ENCODE measurements at places on chromosomes 3 and 15.

- no peak for DNase-seq
These were observed 598 bp upstream of the SFMBT1 start for GRCh38 chr3:53046171-53047170.

- DNase-seq = no peak
These were observed 23.9 kb downstream of the EIF4E3 start for GRCh38 chr3:71701251-71701762.

DNA sequence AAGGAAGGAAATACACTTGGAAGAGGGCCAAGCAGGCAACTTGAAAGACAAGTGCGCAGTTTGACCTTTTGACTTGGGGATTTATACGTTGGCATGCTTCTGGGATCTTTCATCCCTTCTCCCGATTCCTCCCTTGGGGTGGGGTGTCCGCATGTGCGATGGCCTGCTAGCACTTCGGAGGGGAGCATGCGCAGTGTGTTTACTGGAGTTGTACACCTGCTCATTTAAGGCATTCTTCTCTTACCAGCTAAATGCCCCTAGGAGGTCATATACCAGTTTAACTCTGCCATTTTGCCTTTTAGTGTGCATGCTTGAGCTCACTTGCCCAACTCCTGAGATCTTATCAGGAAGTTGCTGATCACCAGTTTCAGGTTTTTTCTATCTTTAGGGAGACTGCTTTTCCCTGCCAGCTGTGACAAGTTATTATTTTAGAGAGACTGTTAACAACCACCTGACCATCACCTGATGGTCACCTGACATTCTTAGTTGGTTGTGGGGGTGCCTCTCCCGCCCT is 63.5 kb downstream of the BFSP2 start:
- no peak for DNase-seq

GRCh38 chr3:66898155-66898554 is 100.0 kb upstream of the KBTBD8 start:
- DNase-seq = no peak

DNA sequence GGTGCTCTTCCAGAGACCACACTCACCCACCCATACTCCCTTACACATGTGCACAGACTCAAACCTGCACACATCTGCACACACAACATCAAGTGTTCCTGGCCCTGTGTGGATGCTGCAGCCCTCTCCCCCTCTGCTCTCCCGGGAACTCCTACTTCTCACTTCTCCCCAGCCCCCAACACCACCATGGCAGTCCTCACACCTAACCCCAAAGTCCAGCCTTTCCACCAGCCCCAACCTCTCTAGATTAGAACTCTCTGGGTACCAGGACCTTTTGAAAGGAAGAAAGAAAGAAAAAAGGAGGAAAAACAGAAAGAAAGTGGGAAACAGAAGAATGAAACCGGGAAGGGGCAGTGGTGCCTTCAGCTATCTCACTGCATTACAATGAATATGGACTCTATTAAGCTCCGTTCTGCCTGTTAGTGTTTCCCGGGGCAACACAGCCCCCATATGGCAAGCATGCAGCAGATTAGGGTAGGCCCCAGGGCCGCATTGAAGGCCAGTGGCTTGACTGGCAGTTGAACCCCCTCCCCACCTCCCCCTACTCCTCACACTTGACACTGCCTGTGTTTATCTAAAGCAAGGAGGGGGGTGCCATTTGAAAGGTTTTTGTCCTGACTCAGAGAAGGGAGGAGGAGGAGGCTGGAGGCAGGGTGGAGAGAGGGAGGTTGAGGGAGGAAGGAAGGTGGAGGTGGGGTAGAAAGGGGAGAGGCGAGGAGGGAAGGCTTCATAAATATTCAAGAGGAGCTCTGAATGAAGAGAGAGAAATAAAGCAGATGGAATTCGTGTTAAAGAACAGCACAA is 30.1 kb downstream of the BOC start:
- DNase-seq = no peak

- DNase-seq = no peak
These were observed 93.6 kb upstream of the OSTN start for GRCh38 chr3:191105418-191105817.

DNA sequence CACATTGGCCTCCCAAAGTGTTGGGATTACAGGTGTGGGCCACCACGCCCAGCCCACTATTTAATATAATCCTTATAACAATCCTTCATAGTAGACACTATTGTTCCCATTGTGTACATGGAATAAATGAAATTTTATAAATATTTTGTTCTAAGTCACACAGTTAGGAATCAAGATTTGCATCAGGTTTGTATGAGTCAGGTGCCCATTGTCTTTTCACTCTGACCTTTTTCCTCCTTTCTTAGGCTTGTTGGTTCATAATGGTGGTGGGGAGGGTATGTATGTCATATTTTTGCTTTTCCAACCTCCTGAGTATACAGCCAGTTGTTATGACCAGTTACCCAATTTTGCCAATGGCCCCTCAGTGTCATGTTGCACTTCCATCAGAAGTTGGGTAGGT is 18.0 kb upstream of the SLC30A4 start:
- no peak for DNase-seq

DNA sequence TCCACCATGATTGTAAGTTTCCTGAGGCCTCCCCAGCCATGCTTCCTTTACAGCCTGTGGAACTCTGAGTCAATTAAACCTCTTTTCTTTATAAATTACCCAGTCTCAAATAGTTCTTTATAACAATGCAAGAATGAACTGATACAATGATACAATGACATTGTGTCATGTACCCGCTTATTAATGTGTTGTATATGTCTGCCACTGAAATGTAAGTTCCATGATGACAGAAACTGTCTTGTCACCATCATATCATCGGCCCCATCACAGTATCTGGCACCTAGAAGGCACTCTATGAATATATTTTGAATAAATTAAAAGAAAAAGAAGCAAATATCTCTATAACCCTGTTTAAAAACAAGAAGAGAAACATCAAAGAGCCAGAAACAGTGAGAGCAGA is 29.6 kb downstream of the FEZF2 start:
- DNase-seq = no peak

DNA sequence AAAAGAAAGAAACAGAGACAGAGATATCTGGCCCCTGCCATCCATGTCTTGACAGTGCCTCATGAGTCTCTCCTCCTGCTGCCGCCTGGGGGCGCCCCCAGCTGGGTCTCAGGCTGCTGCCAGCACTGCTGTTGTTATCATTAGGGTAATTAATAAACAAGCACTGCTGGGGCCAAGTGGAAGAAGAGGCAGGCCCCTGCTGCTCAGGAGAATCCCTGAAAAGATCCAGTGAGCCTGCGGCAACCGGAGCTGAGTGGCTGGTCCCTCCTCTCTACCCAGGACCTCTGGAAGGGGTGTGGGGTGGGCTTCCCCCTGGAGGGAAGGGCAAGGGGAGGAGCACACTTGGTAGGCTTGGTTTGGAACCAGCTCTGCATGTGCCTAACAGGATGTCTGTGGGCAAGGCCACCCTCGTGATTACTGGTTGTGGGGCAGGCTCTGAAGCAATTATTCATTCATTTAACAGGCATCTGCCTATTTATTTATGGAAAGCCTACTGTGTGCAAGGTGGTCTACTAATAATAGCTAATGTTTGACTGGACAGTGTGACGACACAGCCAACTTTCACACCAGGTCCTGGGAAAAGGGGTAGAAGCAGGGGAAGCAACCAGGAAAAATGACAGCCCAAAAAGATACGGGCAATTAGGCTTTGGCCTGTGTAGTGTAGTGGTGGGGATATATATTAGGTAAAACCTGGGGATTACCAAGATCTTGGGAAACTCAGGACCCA is 1.2 kb upstream of the TYRO3 start:
- no peak for DNase-seq

GRCh38 chr15:93298901-93299300 is 209.9 kb upstream of the RGMA start:
- no peak for DNase-seq

GRCh38 chr15:88586401-88587162 is 34.6 kb upstream of the AEN start:
- no peak for DNase-seq

- no peak for DNase-seq
These were observed 10.6 kb upstream of the KIF23 start for GRCh38 chr15:69403594-69403993.

DNA sequence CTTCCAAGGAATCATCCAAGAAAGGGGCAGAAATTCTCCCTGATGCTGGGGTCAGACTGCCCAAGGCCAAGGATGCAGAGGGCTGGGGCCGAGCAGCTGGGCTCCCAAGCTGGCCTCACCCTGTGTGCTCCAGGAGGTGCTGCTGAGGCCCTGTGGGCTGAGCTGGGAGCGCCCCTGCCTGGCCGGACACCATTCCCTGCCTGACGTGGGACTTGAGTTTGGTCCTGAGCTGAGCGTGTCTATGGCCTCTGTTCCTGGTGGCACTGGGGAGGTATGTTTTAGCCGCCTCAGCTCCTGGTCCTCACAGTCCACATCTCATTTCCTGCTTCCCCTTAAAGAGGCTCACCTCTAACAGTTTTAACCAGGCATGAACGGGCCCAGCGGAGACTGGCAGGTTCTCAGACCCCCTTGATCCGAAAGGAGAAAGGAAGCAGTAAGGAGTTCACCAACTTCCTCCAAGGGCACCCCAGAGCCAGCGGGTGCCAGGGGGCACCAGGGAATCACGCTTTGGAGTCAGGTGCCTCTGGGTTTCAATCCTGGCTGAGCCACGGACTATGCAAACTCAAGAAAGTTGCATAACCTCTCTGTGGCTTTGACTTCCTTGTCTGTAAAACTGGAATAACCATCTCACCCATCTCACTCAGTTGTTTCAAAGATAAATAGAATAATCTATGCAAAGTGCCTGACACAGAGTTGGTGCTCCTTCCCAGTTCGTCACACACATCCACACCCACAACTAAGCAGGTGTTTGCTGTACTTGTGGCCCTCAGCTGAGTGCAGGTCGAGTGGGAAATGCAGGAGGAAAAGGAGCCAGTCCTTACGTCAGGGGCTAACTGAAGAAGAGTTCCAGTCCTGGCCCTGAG is 48.6 kb downstream of the SLC12A8 start:
- no peak for DNase-seq

DNA sequence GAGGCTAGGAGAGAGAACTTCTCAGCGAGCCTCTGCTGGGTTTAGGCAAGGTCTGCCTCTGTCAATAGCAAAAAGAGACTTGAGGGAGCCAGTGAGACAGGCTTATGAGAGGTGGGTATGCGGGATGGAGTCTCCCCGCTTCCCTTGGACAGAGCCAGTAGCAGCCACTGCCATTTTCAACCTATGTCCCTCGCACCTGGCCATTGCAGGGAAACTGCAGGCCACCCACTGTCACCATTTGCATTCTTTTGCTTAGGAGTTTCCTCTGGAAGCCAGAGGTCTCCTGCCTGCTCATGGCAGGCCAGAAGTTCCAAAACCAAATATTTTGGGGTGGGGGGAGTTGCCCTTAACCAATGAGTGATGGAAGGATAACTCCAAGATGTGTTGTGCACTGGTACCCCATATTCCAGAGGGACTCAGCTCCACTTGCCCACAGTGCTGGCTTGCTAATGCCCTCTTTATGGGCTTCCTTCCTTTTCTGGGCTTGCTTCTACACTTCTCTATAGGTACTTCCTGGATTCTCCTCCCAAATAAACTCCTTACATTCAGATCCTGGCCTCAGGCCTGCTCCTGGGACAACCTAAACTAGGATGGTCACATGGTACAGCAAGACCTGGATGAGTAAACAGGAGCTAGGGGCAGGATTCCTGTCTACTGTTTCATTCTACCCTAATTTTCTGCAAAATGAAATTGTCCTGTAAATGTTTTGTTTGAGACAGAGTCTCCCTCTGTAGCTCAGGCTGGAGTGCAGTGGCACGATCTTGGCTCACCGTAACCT is 108.9 kb upstream of the PROK2 start:
- no peak for DNase-seq

GRCh38 chr15:63599401-63600000 is 2.3 kb downstream of the FBXL22 start:
- DNase-seq = no peak

DNA sequence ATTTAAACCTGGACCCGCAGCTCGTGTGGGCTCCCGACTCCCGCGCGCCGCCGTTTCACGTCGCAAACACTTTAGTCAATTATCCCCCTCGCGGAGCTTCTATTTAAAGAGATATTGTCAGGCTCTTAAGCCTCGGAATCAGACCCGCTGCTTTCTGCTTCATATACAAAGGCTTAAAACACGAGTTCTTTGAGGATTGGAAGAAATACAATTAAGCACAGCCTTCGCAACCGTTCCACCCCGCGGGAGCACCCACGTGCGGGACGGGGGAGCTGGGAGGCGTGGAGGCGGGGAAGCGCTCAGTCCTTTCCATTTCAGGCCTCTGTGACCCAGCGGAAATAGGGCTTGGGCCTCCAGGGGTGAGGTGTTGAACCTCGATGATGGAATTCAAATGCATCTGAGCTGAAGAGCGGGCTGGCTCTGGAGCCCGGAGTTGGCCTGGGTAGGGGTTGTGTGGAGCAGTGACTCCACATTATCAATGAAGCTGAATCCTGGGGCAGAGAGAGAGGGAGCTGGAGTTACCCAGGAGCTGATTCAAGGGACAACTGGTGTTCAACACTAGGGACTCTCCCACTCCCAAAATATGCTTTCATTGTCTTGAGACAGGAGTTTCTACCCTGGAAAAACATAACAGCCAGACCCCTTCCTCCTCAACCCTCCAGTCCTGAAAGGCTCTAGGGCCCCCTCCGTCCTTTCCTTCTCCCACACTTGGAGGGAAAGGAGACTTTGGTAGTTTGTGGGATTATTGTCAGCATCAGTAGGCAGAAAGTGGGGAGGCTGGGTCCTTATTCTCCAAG is 2.4 kb downstream of the ANKRD63 start:
- DNase-seq = no peak

GRCh38 chr3:119690043-119690656 is 12.7 kb upstream of the CFAP91 start:
- DNase-seq = no peak

GRCh38 chr3:106629215-106629832 is 747.9 kb upstream of the CCDC54 start:
- no peak for DNase-seq

DNA sequence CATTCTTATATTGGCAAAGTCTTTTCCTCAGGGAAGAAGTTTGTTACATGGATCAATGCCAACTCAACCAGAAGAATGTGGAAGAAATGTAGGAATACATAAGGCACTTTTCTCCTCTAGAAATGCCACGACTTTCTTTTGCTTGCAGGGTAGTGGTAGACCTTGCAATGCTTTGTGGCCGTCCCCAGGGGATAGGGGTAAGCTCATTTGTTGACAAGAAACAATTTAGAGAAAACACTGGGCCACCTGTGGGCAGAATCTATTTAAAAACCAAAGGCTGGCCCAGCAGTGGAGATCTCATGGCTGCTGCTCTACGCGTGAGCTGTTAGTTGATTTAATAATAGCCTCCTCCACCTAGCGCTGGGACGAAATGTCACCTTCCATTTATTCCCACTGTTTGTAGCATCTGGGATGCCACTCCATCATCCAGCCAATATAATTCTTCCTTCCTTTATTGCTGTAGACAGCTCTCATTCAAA is 64.6 kb upstream of the PFN2 start:
- DNase-seq = no peak

Data from cerebellar nuclear complex (tissue), 1 donor.